ENCODE measurements at places on chromosomes 7 and 10.
A peak's percentile ranks its signal among the peaks of the same experiment; 100 is the strongest.

- DNase-seq = no peak
Observed at GRCh38 chr10:19659920-19660655, 156.1 kb upstream of the PLXDC2 start.

GRCh38 chr7:131045526-131045925 is 282.1 kb upstream of the MKLN1 start:
- no peak for DNase-seq

- DNase-seq = no peak
Observed at GRCh38 chr10:58621379-58622077, 108.9 kb downstream of the BICC1 start.

DNA sequence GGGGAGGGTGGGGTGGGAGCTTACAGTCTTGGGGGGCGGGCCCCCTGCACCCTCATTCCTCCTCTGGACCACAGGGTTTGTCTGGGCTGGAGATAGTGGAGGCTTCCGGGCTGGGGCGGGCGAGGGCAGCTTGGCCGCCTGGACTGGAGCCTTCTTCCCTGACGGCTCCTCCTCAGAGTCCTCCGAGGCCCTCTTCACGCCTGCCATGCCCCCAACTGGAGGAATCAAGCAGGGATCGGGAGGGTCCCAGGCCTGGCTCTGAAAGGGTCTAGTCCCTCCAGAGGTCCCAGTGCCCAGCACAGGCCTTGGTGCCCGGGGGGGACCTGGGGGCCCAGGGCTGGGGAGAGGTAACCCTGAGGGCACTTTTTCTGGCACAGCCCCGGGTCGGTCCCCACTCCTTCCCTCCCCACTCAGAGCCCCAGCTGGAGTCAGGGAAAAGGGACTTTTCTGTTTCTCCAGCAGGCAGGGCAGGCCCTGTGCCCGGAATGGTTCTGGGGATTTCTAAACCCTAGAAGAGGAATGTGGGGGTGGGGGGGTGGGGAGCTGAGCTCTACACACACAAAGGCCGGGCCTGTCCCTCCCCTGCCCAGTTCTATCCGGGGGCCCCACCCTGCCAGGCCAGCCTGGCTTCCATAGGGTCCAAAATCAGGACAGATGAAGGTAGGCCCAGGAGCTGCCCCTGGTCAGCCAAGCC is 11.6 kb downstream of the MICALL2 start:
- no peak for DNase-seq

GRCh38 chr7:75639071-75639885 is 99.5 kb downstream of the HIP1 start:
- DNase-seq = peak; percentile 67

DNA sequence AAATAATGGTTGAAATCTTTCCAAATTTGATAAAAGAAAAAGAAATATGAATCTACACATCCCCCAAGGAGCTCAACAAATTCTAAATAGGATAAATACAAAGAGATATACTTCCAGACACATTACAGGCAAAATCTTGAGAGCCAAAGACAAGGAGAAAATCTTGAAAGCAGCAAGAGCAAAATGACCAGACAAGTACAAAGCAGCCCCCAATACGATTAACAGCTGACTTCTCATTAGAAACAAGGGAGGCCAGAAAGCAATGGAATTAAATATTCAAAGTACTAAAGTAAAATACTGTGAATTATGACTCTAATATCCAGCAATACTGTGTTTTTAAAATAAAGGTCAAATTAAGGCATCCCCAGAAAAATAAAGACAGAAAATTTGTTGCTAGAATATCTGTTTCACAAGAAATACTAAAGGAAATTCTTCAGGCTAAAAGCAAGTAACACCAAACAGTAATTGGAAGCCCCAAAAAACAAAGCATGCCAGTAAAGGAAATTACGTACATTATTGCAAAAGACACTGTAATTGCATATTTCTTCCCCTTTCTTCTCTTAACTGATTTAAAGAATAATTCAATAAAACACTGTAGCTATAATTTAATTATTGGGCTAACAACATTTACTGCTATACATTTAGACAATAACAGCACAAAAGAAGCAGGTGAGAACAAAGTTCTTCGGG is 36.4 kb downstream of the ZNF438 start:
- DNase-seq = no peak

DNA sequence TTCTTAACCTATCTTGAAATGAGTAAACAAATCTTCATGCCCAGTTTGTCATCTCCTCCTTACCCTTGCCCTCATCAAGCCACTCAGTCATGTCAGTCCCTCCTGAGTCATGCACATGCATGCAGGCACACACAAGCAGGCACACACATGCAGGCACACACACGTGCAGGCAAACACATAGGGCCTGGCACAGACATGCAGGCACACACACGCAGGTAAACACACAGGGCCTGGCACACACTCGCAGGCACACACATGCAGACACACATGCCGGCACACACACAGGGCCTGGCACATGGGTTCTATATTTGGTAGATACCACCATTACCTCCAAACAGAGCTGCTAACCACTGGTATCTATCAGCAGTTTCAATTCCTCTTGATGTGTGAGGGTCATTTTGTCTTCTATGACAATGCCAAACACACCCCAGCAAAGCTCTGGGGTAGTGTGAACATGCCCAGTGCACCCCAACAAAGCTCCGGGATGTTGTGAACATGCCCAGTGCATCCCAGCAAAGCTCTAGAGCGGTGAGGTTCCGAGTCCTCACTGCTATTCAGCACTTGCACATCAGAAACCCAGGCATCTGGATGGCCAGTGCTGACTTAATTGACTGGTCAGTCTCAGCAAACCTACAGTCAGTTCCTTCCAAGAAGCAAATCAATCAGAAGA is 563.8 kb downstream of the PTPRN2 start:
- no peak for DNase-seq
